Urothelium cell line (cell line): ENCODE measurements at places on chromosomes 12 and 14.

DNA sequence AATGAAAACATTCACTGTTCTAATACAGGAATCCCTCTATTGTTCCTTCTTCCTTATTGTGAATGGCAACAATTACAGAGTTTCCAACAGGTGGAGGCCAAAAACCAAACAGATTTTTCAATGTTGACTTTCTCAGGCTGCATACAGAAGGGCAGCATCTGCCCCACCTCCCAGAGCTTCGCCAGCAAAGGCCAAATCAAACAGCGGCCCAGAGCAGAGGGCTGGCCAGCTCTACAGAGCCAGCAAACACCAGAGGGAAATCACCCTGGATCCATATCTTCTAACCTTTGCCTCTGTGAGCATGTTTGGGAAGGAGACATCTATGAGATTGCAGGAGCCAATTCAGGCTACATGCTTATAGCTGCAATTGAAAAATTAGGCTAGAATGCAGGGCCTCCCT is 4.4 kb upstream of the CRACR2A start:
- DNase-seq = no peak

DNA sequence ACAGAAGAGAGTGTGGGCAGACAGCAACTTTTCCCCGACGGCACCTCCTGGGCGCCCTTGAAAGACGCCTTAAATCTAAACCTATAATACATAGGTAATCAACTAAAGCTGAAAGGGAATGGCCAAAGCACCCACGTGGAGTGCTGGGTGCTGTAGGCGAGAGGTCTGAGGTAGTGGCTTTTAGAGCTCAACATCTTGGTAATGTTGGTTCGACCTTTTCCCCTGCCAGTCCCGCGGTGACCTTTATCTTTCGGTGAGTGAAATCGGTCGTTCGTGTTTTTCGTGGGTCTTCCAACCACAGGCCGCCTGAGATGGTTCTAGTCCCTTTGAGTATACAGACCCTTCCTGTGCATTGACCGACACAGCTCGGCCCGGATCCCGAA is 9.1 kb downstream of the OR6S1 start:
- no peak for DNase-seq

DNA sequence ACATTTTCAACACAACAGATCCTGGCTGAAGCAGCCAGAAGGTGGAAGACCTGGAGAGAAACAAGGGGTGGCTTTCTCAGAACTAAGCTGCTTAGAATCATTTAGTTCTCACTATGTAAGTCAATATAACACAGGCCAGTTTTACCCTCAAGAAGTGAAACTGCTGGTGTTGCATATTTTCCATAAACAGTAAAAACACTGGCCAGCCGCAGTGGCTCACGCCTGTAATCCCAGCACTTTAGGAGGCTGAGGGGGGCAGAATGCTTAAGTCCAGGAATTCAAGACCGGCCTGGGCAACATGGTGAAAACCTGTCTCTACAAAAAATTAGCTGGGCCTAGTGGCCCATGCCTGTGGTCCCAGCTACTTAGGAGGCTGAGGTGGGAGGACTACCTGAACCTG is 11.6 kb downstream of the STX2 start:
- no peak for DNase-seq

DNA sequence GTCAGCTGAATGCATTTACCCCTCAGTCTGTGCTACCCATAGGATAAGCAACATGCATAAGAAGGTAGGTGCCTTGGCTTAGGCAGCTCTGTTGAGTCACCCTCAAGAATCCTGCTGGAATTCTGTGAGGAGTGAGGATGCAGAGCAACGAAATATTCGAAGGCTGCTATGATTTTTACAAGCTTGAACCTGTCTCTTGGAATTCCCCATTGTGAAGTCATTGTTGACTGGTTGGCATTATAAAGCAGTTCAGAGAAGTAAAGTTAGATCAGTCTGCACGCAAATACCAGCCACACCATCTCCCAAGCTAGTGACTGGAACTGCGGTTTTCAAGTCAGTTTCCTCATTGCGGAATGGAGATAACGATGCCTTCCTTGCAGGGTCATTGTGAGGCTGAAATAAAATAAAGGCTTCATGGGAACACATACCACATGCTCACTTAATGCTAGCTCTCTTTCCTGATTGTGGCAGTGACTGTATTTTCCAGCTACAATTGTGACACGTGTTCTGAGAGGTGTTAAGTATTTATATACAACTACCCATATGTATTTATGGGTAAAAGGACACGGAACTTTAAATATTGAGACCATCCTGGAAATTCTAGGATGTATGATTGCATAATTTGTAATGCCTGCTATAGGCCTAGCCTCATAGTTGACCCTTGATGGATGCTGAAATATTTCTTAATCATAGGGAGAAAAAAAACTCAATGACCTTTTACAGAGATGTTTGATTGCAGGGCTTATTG is 96.7 kb downstream of the ETV6 start:
- peak; percentile 59 for DNase-seq

DNA sequence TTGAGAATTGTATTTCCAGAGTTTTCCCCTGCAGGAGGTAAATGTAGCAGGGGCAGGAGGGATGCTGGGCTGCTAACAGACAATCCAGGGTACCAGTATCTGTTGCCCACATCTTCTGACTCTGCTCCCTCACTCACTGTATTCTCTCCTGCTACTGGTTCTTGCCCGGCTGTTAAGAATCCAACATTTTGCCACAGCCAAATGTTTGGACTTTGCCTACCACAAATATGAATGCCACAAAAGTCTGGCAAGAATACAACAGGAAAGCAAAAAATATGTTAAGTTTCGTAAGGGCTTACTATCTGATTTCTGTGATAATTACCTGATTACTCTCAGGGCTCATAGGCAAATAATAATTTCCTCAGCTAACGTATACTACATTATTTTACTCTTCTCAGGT is 160.0 kb downstream of the BCAT1 start:
- DNase-seq = no peak

DNA sequence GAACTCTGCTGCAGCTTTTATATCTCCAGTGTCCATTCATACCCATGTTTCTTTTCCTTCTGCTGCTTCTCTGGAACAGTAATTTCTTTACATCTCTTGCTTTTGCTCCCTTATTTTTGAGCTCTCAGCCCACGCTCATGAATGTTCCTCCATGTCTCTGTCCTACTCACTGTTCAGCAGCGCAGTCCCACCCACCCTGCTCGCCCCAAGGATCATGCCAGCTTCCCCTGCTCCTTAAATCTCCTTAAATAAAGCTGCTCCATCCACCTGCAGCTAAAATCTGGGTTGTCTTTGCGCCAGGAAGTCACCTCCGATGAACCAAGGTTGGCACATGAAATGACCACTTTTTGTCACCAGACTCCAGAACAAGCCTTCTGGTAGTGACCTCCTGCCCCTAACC is 201.1 kb upstream of the RGS6 start:
- DNase-seq = no peak

DNA sequence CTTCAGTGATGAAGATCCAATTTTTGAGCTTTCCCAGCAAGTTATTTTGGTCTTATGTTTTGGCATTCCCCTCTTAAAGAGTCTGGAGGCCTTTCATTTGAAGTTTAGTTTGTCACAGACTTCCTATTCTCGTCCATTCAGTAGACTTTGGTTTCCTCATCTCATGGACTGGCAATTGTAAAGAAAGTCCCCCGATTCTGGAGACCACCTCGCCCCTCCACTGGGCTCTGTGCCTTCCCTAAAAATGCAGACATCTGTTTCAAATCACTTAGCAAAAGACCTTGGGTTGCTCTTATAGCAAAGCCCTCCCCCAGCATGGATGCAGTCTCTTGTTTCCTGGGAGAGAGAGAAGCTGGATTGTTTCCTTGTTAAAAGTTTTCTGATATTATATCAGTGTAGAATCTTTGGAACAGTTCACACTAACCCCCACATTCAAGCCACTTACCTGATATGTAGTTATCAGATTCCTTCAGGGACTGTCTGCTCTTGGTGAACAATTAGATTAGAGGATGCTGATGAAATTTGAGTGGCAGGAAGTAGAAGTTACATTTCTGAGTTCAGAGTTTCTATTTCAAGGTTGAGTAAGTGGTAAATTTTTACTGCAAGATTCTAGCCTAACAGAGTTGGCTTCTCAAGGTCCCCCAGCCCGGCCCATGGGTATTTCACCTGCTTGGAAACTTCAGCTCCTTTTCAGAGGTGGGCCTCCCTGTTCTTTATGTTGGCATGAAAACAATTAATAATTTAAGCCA is 56.3 kb downstream of the PLXNC1 start:
- DNase-seq = no peak

GRCh38 chr14:54676812-54677708 is 110.1 kb downstream of the SAMD4A start:
- DNase-seq = peak; percentile 93

GRCh38 chr12:90064852-90065801 is 356.5 kb upstream of the ATP2B1 start:
- DNase-seq = no peak

GRCh38 chr12:104455578-104456416 is 951 bp upstream of the CHST11 start:
- DNase-seq = no peak

GRCh38 chr12:95851606-95852005 is 7.1 kb upstream of the SNRPF start:
- DNase-seq = no peak

DNA sequence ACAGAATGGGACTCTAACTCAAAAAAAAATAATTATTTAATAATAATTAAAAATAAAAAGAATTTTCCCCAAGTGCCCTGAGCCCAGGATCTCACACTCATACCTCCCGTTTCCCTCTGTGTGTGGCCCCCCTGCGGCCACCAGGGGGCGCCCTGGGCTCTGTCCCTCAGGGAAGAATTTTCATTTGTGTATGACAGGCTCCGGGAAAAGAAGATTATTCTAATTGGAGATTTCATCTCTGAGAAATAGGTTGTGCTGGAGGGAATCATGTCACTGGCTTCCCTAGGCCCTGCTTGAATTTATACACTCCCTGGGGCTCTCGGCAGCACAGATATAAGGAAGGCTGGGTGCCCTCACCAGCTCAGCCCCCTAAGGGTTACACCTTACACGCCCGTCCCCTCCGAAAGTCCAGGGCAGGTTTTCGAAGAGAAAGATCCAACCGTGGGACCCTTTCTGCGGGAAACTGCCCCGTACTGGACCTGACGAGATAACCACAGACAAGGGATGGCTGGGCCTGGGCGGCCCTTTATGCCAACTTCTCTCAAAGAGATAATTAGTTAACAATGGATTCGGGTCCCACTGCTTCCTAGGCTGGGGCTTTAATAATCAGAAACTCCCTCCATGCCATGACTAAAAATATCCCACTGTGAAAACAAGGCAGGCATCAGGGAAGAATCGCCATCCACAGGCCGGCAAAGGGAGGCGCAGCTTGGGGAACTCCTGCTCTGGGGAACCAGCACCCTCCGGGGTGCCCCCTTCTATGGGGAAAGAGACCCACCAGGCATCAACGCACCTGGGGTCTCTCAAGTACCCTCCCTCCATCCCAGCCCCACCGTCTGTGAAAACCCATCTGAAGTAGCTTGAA is 80.7 kb downstream of the KDM2B start:
- peak; percentile 83 for DNase-seq

- DNase-seq = no peak
These were observed 71.7 kb downstream of the NOVA1 start for GRCh38 chr14:26526137-26526536.

- DNase-seq = peak; percentile 40
These were observed 164.9 kb downstream of the NAV3 start for GRCh38 chr12:77995436-77996167.

- no peak for DNase-seq
These were observed 166.2 kb downstream of the LRRK2 start for GRCh38 chr12:40390980-40391379.

GRCh38 chr12:80411787-80412186 is 32.2 kb upstream of the PTPRQ start:
- DNase-seq = no peak

- DNase-seq = no peak
These were observed 9.4 kb upstream of the PTGR2 start for GRCh38 chr14:73842201-73842600.

DNA sequence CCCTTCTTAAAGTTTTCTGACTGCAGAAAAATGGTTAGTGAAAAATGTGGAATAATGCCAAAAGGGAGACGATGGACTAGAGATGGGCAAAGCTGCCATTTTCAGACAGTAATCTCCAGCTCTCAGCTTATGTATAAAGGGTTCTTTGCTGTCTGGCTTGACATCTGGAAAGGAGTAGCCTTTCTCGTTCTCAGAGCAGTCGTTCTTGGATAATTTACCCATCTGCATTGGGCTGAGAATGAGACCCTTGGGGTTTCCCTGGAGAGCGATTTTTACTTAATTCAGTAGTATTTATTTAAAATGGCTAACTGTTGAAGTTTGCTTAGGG is 1.2 kb downstream of the NUDT4 start:
- no peak for DNase-seq

GRCh38 chr12:93784339-93785086 is 107.3 kb downstream of the CRADD start:
- DNase-seq = no peak

DNA sequence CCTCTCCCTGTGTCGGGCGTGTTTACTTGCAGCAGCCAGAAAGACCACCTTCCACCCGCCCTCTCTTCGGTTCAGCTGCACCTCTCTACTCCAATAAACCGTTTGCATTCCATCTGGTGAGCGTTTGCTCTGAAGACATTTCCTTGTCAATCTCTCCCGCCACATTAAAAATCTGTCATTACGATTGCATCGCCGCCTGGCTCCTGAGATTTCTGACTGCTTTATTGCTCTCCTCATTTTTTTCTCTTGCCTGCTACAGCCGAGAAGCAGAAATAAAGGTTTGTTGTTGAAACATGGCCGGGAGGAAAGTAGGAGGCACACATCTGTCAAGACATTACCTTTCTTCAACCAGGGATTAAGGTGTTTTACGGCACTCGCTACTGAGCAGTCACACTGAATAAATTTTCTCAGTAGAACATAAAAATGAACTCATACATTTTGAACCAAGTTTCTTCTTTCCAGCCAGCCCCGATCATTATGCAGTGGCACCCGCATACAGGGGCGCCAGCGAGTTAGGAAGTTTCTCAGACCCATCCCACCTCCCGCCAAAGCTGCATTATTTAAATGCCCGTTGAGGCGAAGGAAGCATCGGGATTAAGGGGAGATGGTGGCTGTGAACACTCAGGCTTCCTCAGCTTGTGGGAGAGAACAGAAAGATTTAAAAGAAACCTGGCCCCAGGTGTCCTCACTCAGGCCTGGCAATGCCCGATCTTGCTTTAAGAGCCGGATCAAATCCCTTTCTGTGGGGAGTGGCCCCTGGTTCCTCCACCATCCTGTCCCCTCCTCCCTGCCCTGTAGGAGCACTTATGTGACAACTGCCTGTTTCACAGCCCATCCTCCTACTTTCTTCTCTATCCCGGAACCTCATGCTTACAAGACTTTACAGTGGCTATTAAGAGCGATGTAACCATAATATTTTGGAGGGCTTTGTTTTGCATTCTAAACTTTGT is 1108.9 kb downstream of the BCL11B start:
- DNase-seq = no peak

- DNase-seq = no peak
These were observed 39.8 kb downstream of the EGLN3 start for GRCh38 chr14:33911046-33911445.

DNA sequence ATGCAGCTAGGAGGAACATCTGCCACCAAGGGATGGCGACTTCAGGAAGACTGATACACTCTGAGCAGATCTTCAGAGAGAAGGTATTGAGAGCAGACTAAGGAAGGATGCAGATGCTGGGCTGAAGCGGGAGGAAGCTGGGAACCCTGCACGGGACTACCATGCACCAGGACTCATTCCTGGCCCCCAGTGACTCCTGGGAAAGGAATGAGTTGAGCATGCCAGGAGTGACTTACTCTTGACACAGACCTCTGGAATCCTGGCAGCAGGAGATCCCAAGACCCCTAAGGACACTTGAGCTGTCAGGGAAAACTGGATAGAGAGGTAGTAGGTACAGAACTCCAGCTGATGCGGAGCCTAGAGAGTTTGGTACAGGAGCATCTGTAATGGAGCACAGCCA is 336.1 kb downstream of the RPS29 start:
- peak; percentile 57 for DNase-seq
